ENCODE measurements at places on chromosomes 5 and 9.
A peak's percentile ranks its signal among the peaks of the same experiment; 100 is the strongest.

DNA sequence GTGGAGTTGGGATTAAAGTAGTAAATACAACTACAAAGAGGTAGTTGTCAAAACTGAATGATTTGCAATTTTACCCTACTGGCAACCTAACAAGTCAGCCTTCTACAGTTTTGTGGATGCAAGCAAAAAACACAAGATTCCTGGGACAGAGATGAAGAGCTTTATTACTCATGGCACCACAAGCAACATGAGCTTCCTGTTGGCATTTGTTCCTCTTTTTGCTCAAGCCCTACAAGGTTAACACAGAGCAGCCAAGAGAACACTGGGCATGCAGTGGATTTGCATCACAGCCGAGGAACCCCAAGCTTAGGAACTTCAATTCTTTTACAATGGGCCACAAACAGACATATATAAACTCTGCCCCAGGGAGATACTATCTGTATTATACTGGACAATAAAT, 28.8 kb upstream of the DMAC1 start:
- no peak for DNase-seq

DNA sequence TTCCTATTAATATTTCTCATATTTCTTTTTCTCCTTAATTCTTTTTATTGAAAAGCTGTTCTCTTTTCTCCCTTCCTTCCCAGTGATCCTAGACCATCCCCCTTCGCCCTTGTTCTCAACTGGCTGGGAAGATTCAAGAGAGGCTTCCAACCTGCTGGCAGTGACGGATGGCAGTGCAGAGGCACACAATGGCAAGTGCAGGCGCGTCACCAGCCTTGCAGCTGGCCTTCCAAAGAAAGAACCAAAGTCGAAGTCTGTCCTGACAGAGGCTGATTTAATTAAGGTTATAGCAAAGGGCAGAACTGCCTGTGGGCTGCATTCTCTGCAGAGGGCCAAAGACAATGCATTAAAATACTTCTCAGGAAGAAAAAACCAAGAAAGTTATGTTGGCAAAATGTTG, 7.4 kb downstream of the CEMIP2 start:
- DNase-seq: peak; percentile 84

DNA sequence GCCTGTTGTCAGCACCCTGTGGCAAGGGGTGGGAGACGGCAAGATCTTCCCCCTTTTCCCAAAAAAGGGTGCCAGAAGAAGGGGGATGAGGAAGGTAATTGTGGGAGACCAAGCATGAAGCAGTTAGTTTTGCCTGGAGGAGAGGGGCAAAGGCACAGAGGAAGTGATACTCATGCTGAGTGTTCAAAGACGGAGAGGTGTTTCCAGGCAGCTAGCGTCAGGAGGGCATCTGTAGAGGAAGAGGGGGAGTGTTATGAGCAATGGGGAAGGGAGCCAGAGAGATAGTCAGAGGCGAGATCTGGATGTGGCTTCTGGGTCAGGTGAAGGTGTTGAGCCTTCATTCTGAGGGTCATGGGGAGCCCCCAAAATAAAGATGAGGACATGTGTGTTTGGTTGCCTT, 26.9 kb upstream of the ADAM19 start:
- no peak for DNase-seq

DNA sequence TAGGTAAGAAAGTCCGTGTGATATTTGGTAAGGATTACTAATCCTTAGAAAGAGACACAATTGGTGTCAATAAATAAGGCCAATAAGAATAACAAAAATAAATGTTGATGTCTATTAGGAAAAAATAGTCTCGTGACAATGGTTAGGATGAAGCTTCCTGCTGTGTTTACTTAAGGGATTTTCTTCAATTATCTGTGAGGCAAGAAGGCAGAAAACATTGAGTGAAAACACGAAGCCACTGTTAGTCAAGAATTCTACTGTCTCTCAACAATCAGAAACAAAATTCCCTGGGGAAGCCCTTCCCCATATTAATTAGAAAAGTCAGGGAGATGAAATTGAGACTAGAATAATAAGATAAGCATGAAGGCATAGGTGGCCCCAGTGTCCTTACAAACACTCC, 149.0 kb downstream of the SYK start:
- DNase-seq: no peak

- DNase-seq: no peak
Measured at GRCh38 chr5:982377-983237, 26.0 kb upstream of the NKD2 start.

DNA sequence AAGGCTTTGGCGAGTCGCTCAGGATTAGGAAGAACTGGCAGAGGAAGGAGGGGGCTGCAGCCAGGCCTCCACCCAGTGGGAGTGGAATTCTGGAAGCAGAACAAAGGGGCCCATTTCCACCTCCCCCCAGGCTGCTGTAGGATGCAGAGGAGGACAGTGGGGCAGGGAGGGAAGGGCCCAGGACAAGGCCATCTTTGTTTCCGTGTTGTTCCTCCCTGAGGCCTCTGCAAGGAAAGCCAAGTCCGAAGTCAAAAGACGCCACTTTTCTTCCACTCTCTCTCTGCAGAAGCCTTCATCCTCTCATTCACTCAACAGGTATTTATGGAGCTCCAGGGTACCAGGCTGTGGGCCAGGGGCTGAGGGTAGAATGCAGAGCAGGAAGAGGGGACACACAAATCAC, 70.7 kb downstream of the ENTREP1 start:
- no peak for DNase-seq

DNA sequence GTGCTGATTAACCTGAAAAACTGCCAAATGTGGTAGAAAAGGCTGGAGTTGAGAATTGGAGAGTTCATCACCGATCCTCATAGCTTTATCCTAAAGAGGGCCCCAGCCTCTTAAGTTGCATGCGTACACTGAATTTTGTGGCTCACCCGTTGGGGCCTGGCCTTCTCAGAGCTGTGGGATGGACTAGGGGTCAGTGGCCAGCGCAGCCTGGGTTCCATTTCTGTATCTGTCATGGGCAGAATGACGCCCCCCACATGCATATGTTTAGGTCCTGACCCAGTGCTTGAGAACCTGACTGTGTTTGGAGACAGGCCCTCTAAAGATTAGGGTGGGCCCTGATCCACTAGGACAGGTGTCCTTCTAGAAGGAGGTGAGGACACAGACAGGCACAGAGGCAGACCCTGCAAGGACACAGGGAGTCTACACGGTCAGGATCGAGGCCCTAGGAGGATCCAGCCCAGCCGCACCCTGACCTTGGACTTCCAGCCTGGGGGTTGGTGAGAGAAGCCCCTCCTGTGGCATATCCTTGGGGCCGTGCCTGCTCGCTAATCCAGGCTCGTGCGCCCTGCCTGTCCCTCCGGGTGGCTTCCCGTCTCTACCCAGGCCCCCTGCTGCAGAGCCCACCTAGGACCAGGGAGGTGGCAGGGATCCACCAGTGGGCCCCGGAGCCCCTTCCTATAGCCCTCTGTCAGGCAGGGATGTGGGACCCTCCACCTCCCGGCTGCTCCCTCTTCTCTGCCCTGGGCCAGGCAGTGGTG, 32.2 kb downstream of the NDUFS6 start:
- DNase-seq: no peak

- DNase-seq: no peak
Measured at GRCh38 chr9:88828492-88828974, 162.7 kb upstream of the S1PR3 start.

GRCh38 chr5:63931836-63932235, 30.4 kb downstream of the HTR1A start:
- peak; percentile 23 for DNase-seq

GRCh38 chr5:36724467-36725332, 118.3 kb downstream of the SLC1A3 start:
- no peak for DNase-seq

DNA sequence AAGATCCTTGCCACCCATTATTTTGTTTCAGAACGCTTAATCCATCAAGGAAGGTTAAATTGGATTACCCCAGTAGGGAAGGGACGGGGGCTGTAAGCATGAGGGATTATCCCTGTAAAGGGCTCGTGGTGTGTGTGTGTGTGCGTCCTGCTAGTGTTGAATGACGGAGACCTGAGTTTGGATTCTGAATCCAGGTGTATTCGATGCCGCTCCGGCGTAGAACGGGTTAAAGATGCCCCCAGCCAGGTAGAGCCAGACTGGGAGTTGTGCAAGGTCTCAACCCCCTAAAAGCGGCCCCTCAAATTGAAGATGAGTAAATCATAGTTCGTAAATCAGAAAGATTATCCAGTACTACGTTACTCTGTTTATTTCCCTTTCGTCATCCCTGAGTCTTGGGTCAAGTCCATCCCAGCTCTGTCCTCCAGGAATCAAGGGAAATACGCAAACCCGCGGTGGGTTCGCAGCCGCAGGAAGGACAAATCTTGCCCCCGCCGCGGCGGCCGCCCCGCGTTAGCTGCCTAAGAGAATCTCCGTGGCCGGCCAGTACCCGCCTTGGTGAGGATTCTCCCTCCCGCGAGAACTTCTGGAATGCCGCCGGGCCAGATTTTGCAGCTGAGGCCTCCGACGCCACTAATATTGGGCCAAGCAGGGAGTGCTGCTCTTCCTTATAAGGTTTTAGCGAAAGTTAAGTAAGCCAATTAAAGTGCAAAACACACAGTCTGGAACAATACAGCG, 586 bp upstream of the MTAP start:
- DNase-seq: no peak

Measured in brain (organoid and tissue), 16 donors.